ENCODE measurements at places on chromosomes 4 and X.

GRCh38 chr4:71713611-71714203 is 70.2 kb downstream of the GC start:
- DNase-seq = peak; percentile 41

DNA sequence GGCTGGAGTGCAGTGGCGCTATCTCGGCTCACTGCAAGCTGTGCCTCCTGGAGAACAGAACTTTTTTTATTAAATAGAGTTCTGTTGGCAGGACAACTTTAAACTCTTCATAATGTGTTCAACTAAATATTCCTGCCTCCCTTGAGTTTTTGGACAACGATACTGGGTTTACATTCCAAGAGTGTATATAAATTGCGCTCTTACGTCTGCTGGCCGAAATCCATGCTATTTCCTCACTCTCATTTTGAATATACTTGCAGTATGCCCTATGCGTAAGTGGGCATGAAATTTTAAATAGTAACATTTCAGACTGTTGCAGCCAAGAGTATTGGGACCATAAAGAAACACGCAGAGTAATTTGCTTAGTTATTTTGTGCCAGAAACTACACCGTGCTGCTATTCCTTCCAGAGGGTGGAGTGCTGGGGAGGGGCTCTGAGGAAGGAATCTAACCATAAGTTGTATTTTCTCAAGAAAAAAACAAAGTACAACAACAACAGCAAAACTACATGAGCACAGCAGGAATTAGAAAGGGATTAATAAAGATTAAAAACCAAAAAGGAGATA is 480.0 kb downstream of the NLGN4X start:
- no peak for DNase-seq

DNA sequence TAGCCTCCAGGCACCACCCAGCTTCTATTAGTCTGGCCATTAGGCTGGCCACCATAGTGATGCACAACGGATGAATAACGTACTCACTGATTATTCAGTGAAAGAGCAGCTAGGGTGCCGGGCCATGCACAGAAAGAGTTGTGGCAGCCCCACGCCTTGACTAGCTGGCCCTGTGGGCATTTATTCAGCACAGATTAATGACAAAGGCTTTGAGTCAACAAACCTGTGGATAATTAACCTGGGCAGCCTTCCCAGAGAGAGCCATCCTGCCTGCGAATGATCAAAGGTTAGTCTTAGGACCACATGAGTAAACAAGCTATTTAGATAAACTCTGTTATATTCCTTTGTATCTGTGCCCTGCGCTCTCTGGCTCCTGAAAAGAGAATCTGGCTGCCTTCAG is 37.2 kb downstream of the MAP9 start:
- DNase-seq = no peak

GRCh38 chr4:67702166-67702565 is 1.2 kb upstream of the UBA6 start:
- no peak for DNase-seq

- no peak for DNase-seq
These were observed 191.2 kb downstream of the IDS start for GRCh38 chrX:149313871-149314371.

GRCh38 chr4:81685104-81685503 is 213.4 kb upstream of the RASGEF1B start:
- DNase-seq = no peak

DNA sequence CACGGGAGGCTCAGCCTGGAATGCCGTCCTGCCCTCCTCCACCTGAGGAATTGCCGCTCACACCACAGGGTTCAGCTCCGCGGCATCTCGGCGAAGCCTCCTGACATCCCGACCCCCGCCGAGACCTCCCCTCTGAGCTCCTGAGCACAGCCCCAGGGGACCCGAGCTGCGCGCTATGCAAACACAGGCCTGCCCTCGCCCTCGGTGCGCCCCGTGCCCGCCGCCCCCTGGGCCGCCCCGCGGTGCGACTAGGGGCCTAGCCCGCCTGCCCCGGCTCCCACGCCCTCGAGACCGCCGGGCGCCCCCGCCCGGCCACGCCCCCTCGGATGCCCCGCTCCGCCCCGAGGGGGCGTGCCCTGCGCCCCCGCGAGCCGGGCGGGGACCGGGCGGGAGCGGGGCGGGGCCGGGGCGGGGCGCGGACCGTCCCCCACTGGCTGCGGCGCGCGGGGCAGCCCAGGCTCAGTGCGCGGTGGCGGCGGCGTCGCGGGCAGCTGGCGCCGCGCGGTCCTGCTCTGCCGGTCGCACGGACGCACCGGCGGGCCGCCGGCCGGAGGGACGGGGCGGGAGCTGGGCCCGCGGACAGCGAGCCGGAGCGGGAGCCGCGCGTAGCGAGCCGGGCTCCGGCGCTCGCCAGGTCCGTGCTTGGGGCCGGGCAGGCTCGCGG is at the start of gene FGFR3:
FGFR3 (plus strand) TSS at position 462 of the 664 bp plus-strand sequence. CDS start 642 bp downstream, outside the sequence.
- DNase-seq = peak; percentile 47

DNA sequence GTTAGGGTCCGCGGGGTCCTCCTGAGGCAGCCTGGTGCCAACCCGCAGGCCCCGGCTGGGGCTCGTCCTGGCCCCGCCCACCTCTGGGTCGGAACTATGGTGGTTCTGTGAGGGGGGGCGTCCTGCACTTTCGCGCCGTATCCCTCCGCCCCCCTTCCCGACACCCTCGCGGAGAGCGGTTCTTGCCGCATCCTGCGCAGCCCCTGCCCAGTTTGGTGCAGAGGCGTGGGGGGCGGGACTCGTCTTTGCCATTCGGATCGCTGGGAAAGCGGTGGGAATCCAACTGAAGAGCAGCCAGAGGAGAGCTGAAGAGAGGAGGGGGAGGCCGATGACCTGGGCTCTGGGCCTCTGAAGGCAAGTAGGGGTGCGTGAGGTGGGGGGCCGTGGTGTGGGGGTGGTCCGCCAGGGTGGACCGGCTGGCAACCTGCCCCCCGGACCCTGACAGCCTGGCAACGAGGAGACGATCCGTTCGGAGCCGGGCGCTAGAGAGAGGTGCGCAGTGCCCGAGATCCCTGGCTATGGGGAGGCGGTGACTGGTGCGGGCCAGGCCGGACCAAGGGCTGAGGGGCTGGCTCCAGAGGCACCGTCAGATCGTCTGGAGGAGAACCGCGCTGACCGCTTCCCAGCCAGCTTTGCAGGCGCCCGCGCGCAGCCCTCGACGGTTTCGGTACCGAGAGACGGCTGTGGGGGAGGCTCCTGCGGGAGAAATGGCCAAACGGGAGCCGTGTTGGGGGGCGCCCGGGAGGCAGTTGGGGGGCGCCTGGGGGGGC is at the start of gene GPRASP1:
GPRASP1 (plus strand) TSS at position 242 of the 770 bp plus-strand sequence. CDS start 2,431 bp downstream, outside the sequence.
- DNase-seq = peak; percentile 71

DNA sequence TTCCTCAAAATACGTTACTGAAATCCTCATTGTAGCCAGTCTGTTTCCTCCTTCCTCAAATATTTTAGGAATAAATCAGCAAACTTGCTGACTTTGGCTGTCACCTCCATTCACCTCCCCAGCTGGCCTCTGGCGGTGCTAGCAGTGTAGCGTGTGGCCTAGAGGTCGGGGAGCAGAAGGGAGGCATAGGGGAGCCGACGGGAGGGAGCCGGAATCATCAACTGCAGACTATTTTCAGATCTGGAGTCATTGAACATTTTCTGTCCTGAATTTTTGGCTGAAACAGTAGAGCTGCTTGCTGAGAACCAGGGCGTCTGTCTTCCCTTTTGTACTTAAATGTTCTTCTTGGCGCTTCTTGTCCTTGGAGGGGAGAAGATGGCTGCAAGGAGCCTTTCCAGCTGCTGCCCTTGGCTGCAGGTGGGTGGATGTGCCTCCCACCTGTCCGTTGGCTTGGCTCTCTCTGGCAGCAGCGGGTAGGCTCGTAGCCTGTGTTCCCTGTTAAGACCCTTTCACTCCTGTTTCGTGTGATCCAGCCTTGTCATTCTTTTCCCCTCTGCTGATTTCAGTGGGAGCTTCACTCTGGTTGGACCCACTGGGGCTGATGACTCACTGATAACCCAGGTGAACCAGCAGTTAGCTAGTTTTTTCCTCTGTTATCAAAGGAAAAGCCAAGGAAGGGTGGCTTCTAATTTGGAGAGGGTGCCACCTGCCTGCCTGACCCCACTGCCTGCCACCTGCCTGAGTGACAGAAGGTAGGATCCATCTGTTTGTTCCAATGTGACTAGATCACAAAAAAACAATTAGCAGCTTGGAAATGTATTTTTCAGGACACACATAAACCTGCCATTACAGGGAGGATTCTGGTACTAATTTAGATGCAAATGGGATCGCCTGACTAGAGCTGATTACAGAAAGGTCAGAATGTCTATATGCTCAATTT is 135.9 kb downstream of the GATB start:
- no peak for DNase-seq

DNA sequence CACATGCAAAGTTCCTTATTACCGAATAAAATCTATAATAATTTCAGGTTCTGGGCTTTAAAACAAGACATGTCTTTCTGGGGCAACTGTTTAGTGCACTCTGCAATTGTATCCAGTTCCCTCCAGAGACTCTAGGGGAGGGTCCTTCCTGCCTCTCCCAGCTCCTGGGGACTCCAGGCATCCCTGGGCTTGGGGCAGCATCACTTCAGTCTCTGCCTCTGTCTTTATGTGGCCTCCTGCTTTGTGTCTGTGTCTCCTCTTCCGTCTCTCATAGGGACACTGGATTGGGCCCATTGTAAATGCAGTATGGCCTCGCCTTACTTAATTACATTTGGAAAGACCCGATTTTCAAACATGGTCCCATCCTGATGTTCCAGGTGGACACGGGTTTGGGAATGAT is 10.9 kb upstream of the ASMTL start:
- DNase-seq = no peak

- DNase-seq = no peak
These were observed 173.9 kb downstream of the BMPR1B start for GRCh38 chr4:94931626-94932025.

DNA sequence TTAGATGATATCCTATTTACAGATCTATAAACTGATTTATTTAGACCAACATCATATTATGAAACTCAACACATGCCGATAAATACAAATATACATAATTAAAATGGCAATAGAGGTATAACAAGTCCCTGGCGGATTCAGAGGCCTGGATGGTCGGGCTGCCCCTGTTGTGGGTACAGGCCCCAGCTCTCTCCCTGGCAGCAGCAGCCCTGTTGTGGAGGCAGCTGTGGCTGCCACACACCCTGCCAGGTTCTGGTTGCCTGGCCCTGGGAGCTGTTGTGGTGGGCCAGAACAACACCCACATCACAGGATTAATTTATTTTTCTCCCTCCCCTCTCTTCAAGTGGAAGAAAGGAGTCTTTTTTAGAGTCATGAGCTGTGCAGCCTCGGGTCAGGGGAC is 12.1 kb upstream of the TCEAL2 start:
- DNase-seq = no peak

DNA sequence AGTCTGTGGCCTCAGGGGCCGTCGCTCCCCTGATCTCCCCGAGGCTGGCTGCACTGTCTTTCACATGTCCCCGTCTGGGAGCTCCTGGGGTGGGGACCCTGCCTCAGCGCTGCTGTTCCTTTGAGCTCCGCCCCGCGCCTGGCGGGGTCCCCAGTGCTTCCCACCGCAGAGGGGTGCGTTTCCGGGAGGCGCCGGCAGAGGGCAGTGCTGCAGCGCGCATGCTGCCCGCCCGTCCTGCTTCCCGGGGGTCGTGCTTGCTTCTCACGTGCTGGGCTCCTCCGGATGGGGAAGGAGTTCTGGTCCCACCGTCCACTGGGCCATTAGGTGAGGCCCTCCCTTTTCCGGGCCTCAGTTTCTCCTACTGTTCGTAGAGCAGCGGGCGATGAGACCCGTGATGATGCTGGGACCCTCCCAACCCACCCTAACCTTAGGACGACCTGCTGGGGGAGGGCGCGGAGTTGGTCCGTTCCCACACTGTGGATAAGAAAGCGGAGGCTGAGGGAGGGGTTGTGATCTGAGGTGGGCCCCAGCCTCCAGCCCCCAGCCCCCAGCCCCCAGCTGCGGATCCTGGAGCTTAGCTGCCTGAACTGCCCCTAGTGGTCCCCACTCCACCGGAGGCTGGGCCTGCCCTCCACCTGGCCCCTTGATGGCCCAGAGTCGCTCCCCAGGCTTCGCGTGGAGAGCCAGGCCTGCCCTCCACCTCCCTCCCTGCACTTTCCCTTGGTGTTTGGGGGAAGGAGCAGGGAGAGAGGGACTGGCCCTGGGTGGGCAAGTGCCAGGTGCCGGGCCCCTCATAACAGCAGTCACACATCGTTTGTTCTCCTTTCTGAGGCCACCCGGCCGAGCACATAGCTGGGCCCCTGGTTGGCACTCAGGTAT is 15.3 kb downstream of the CPZ start:
- DNase-seq = peak; percentile 7

DNA sequence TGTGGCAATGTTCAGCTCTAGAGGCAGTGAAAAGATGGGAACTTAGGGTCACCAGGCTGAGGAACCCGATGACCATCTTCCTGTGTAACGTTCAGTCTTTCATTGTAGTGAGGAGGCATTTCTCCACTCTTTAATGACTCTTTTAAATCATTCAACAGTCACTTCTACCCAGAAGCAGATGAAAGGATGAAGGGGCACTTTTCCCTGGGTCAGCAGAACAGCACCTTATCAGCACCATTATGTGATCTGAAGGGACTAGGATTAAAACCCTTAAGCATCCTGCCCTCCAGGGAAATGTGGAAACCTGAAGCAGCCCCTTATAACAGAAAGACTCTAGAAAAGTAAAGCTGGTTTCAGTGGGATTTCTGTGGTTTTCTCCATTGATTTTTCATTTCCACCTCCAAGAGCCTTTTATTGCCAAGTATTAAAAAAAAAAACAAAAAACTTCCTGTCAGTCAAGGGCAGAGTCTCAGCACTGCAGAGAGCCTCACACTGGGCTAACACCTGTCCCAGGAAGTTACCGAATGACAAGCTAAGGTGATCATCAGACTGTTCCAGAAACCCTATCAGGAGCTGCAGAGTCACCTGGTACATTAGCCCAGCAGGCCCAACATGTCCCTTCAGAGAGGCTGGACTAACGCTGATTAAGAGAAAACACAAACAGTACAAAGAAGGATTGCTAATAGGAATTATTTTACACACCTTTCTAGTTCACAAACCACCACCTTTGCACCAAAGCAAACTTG is 185.9 kb downstream of the SHROOM3 start:
- DNase-seq = no peak

DNA sequence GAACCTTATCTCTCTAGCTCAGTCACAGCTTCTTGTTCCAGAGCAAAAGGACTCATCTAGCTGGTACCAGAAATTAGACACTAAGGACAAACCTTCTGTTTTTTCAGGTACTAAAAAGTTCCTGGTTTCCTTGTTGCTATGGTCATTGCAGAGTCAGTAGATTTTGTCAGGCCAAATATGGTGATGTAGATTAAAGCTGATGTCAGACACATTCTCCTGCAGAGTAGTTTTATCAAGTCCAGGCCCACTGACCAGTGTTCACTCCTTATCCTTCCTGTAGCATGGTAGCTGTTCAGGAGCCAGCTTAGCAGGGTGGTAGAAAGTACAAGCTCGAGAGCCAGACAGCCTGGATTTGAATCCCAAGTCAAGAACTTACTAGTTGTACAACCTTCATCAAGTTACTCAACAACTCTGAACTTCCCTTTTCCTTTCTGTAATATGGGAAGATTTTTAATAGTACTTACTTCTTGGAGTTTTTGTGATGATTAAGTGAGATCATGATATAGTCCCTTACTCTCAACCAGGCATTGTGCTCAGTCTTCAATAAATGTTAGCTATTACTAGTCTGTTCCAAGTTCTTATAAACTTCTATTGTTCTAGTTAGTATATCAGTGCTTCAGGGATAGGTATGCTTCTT is 17.9 kb downstream of the OCRL start:
- no peak for DNase-seq
